Activated T-cell treated with anti-CD3 and anti-CD28 coated beads, Interleukin-2, amount 50 U/mL, for 48 hours (primary cell): ENCODE measurements at places on chromosomes 13 and 19.
A peak's percentile ranks its signal among the peaks of the same experiment; 100 is the strongest.

- no peak for DNase-seq
Observed at GRCh38 chr19:728011-728410, 19.3 kb downstream of the PALM start.

- peak; percentile 58 for DNase-seq
Observed at GRCh38 chr13:105410602-105411001, 1124.9 kb downstream of the EFNB2 start.

DNA sequence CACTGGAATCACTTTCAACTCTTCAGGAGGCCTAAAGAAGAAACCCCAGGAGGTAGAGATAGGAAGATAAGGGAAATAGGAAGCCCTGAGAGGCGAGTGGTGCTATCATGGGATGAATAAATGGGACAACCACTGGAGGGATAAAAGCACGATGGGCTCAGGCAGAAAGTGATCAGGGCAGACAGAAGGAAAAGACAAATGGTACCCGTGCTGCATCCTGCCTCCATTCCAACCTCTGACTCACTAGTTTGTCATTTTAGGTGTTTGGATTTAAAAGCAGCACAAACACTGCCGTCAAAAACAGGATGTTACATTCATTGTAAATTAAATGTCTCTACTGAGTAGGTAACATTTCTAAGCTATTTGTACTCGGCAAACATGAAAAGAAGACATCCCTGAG is 314.3 kb upstream of the HTR2A start:
- no peak for DNase-seq

DNA sequence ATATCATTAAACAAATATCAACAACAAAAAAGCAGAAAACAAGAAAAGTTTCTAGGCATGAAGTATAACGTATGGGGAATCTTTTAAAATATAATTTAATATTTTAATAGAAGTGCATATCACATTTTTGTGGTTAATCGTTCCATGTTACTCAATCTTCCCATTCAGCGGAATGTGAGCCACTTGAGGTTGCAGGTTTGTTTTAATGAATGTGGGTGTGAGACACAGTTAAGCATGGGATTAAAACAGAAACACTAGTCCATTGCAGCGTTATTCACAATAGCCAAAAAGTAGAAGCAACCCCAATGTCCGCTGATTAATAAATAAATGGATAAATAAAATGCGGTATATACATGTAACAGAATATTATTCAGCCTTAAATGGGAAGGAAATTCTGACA is 146.0 kb downstream of the NDFIP2 start:
- no peak for DNase-seq

DNA sequence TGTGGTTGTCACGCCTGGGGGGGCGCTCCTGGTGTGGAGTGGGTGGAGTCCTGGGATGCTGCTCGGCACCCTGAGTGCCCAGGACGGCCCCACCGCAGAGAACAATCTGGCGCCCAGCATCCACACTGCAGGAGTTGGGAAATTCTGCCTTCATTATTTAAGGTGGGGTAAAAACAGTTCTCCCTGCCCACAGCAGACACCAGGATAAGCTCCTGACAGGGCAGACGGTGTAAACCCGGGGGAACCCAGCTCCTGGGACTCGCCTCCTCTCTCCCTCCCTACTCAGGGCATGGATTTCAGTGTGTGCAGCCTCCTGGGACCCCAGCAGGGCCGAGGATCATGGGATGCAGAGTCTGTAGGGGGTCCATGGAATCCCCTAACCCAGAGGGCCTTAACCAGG is 7.7 kb upstream of the WDR18 start:
- DNase-seq = no peak

GRCh38 chr13:105365831-105366230 is 1169.6 kb downstream of the EFNB2 start:
- DNase-seq = no peak

DNA sequence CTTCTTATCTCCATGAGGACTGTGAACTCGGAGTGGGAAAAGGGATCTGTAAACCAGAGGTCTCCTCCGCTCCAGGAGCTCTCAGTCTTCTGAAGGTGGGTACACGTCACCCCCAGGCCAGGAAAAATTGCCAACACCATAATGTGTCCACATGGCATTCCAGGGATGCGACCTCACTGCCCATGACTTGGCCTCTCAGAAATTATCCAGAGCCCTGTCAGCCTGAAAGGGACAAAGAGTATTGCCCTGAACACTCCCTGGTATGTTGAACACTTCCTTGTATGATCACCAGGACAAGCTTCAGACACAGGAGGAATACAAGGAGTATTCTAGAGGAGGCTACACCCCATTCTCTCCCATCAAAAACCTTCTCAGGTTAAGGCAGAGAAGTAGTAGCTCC is 81.0 kb upstream of the SLC7A1 start:
- DNase-seq = no peak

DNA sequence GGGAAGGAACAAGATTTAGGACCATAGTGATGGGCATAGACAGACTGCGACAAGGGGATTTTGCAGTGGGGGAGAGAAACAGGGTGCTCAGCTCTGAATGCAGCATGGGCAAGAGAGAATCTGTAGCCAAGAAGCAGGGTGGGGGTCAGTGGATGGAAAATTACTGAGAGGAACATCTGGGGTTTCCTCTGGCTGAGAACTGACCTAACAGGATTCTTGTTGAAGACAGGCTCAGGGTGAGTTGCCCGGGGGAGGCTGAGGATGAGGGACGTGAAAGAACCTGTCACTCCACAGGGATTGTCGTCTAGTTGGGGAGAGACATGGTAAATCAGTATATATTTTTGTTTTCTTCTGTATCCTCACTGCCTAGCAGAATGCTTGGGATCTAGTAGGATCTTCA is 118.7 kb upstream of the PEG3 start:
- DNase-seq = no peak

DNA sequence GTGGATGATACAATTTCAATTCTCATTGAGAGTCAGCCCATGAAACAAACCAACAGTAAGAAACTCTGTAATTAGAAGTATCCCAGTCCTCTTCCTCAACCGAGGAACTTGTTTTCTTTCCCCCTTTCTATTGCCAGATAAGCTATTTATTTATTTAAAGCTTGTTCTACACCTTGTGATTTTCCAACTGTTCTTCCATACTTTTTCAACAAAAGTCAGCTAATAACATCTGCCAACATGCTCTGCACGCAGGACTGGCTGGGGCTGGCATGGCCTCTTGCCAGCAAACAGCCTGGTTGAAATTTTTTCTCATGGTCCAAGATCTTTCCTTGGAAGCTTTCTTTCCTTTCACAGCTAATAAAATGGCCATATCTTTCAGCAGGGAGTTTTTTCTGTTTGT is 2.9 kb upstream of the IRS2 start:
- no peak for DNase-seq

DNA sequence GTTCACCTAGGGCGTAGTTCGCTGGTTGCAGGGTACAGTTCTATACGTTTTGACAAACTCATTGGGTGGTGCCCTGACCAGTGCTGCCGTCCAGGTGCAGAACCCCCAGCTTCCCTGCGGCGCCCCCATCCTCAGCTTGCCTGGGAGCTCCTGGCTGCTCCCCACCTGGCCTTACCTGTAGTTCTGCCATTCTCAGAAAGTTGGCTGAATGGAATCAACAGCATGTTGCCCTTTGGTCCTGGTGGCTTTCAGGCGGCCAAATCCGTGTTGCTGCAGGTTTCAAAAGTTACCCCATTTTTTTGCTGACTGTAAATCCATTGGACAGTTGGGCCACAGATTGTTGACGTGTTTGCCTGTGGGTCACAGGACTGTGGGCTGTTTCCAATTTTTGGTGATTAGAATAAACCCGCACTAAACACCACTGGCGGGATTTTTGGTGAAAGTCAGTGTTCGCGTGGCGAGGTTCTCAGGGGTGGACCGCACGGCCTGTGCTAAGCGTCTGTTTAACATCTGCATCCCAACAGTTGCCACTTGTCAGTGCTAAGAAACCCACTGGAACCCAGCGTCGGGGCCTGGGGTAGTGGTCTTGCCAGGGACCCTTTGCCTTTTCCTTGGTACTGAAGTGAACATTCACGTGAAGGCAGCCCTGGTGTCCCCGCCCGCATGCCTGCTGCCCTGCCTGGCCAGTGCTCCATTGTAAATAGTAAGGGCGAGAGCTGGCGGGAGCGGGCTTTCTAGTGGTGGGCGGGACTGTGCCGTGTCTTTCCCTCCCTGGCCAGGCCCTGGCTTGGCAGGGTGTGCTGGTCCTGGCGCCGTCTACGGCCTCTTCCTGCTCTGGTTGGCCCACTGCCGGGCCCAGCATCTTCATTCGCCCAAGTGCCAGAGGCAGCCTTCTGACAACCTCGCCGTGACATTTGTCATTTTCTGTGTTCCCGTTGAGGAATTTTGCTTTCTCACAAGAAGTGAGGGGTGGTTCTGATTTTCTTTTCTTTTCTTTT is 3.3 kb downstream of the DOT1L start:
- DNase-seq = no peak

GRCh38 chr19:15779756-15780476 is 7.5 kb upstream of the OR10H5 start:
- no peak for DNase-seq
